Heart right ventricle (tissue), 16 donors: ENCODE measurements at places on chromosomes 6 and 20.

- DNase-seq, result no peak
Observed at GRCh38 chr6:113383701-113384100, 473.4 kb upstream of the MARCKS start.

DNA sequence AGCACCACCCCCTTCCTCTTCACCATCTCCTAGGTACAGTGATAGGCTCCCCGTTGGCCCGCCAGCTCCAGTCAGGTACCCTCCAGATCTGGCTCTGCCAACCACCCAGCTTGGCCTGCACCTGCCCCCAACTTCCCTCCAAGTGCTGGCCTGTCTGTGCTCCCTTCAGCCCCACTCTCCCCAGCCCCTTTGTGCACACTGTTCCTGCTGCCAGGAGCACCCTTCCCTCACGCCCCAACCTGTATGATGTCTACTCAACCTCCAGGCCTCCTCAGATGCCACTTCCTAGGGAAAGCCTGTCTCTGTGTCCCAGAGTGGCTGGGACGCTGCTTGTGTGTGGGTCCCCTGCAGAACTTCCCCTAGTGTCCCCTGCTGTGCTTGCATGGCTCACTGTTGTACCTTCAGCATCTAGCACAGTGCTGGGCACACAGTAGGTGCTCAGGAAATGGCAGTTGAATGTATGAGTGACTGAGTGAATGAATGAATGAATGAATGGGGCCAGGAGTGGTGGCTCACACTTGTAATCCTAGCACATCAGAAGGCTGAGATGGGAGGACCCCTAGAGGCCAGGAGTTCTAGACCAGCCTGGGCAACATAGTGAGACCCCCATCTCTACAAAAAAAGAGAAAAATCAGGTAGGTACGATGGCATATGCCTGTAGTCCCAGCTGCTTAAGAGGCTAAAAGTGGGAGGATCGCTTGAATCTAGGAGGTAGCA is 3.0 kb downstream of the ZBP1 start:
- DNase-seq, result no peak

- DNase-seq, result no peak
Observed at GRCh38 chr6:29519291-29520010, 31.7 kb upstream of the MAS1L start.

DNA sequence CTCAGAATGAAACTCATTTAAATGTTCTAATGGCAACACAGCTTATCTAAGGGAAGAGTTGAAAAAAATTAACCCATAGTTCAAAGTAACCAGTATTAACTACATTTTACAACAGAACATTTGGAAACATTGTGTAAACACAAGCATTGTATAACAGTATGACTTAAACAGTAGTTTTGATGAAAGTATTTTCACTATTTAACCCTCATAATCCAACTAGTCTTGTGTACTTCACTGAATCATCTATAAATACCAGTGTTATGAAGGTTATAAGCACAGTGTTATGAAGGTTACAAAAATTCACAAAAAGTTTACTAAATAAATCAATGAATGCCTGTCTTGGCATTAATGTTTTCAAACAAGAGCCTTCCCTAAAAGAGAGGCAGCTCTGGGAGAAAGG is 66.5 kb downstream of the REV3L start:
- DNase-seq, result no peak

DNA sequence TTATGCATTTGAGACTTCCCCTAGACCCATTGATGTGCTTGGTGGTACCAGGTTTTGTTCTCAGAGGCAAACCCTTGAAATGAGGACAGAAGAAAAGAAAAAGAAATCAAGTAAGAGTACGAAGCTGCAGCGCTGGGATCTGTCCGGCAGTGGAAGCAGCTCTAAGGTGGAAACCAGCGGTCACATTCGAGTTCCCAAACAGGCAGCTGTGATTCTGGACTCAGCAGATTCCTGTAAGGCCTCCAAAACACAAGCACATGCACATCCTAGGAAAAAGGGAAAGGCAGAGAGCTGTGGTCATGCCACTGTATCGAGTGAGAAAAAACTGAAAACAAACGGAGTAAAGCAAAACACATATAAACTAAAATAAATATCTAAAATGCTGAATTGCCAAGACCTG is 4.5 kb downstream of the FAM217B start:
- no peak for DNase-seq

GRCh38 chr6:110662490-110663211 is 152.6 kb downstream of the CDK19 start:
- DNase-seq, result no peak

- DNase-seq, result no peak
Observed at GRCh38 chr6:65289491-65289890, 417.5 kb downstream of the EYS start.

- DNase-seq, result no peak
Observed at GRCh38 chr20:11156922-11157321, 483.1 kb upstream of the JAG1 start.

- DNase-seq, result no peak
Observed at GRCh38 chr20:57922083-57922482, 212.3 kb upstream of the PMEPA1 start.

GRCh38 chr6:83511901-83512681 is at the start of gene PRSS35:
PRSS35 (plus strand) TSS chr6:83512534; CDS start chr6:83523442, 10,908 bp downstream.
- peak; percentile 12 for DNase-seq

DNA sequence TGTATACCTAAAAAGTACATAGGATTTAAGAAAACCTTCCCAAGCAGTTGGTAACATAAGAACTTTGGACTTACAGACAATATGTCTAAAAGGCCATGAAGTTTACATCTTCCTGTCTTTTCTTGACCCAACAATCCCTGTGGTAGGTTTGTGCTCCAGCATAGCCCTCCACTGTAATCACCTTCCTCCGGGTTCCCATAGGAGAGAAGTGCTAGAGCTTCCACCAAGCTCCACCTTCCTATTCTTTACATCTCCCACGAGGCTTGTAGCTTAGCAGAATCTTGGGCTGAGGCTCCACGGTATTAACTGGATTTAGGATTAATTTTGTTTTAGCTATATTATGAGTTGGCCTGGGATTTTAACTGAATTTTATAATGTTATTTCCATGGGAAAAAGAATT is 23.3 kb downstream of the ADGRG6 start:
- no peak for DNase-seq

DNA sequence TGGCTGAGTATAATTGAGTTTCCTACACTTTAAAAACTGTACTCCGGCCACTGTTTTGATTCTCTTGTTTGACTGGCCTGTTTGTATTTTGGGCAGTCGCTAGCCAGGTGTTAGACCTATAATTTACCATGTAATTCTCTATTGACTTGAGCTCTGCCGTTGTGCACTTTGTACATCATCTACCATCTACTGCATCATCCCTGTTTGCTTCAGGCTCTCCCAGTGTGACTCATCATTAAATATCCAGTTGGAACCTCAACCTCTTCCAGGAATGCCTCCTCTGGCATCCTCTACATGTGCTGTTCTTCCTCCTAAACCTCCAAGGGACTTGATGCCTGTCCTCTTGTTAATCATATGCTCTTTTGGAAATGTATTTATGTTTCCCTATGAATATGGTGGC is 72.3 kb downstream of the FARS2 start:
- no peak for DNase-seq

- DNase-seq, result no peak
Observed at GRCh38 chr6:26473429-26473757, 15.6 kb downstream of the BTN2A1 start.

GRCh38 chr20:7744411-7744810 is 195.8 kb downstream of the HAO1 start:
- DNase-seq, result no peak

- no peak for DNase-seq
Observed at GRCh38 chr6:22357724-22358189, 60.9 kb upstream of the PRL start.

DNA sequence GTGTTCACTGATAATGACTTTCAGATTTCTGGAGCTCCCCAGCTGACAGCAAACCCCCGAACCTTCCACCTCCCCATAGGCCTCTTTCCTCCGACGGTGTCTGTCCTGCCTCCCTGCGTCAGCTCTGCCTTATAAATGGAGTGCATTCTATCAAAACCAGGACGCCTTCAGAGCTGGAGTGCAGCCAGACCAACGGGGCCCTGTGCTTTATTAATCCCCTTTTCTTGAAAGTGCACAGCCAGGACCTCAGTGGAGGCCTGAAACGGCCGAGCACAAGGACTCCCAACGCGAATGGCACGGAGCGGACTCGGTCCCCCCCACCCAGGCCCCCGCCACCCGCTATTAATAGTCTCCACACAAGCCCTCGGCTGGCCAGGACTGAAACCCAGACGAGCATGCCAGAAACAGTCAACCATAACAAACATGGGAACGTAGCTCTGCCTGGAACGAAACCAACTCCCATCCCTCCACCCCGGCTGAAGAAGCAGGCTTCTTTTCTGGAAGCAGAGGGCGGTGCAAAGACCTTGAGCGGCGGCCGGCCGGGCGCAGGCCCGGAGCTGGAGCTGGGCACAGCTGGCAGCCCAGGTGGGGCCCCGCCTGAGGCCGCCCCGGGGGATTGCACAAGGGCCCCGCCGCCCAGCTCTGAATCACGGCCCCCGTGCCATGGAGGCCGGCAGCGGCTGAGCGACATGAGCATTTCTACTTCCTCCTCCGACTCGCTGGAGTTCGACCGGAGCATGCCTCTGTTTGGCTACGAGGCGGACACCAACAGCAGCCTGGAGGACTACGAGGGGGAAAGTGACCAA is 42.3 kb upstream of the NAA20 start:
- DNase-seq, result peak; percentile 85

- DNase-seq, result no peak
Observed at GRCh38 chr6:27426045-27426620, 37.6 kb downstream of the ZNF391 start.

DNA sequence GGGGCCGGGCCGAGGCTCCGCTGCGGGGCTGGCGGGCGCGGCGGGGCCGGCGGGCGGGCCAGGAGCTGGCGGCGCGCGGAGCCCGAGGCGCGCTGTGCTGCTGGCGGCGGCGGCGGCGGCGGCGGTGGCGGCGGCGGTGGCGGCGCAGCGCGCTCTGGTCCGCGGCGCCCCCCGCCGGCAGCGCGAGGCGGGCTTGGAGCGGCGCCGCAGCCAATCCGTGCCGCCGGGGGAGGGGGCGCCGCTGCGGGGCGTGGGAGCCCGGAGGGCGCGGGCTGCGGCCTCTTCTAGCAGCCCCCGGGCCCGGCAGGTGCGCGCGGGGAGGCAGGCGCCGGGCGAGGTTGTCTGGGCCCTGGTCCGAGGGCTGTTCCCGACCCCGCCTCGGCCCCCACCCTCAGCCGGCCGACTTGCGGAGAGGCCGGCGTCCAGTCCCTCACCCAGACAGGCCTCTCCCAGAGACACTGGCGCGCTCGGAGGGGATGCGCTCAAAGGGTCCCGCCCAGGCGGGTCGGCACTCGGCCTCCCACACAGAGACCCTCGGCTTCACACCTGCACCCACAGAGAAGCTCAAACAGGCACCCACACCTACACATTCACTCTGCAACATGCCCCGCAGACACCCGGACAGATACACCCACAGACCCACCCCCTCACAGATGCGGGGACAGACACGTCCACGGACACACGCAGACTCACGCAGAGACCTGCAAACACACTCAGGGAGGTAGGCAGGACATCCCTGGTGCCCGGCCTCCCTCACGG is at the start of gene RIMS4:
Gene RIMS4, minus strand, starts transcription at position 156 of the 759 bp plus-strand sequence. CDS start 275 bp downstream, outside the sequence.
- DNase-seq, result no peak

- DNase-seq, result no peak
Observed at GRCh38 chr20:61706259-61706961, 359.3 kb downstream of the TAF4 start.

DNA sequence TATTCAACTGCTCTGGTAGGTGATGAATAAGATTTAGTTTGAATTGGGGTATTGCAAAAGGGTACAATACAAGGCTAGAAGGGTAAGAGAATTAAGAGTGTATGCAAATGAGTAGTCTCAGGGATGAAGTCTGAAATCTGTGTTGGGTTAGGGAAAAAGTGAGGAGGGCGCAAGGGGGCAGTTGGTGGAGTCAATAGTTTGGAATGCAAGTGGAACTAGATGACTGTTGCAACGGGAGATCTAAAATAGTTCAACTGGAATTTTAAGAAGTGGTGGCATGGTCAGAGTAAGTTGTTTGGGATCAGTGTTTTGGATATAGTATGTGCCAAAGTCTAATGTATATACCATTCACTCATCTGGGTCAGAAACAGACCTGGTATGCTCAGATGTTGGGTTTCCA is 329.6 kb downstream of the GJA1 start:
- DNase-seq, result no peak

DNA sequence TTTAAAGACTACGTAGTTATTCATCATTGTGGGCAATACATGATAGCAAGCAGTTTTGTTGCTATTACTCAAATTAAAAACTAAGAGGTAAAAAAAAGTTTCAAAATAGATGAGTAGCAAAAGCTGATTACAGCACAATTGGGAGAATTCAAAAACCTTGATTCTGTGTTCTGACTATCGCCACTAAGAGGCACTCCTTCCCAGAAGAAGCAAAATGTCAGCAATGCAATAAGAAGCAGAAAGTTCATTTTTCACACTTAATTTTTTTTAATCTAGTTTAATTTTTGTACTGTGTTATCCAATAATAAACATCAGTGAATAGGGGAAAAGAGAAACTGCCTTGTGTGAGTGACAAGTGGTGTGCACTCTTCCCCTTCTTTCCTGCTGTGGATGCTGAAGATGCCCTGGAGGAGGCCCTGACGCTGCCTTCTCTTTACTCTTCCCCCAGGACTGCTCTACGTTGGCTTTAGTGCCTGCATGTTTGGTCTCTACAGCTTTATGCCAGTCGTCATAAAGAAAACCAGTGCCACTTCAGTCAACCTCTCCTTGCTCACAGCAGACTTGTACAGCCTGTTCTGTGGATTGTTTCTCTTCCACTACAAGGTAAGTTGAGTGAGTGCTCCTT is 263.2 kb upstream of the PLN start:
- no peak for DNase-seq

DNA sequence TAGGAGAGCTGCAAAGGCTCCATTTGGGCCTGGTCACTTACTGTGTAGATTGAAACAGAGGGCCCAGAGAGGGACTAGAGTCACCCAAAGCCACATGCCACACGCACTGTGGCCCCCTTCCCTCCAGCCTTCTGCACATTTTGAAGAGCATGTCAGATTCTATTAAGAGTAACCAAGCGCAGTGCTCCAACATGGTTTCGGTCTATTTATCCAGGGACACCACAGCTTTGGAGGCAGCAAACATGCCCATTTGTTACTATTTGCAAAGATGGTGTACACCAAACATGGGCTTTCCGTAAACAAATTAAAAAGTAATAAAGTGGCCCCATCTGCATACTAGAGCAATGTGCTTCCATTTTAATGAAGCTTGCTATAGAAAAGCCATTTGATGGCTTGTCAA is 43.7 kb upstream of the CCDC167 start:
- DNase-seq, result no peak

- no peak for DNase-seq
Observed at GRCh38 chr6:8006208-8006607, 58.0 kb downstream of the BLOC1S5 start.

- no peak for DNase-seq
Observed at GRCh38 chr6:24824142-24824938, 25.6 kb upstream of the ARMH2 start.

- no peak for DNase-seq
Observed at GRCh38 chr6:84536885-84537638, 227.3 kb downstream of the TBX18 start.

GRCh38 chr6:109314313-109314712 is 68.0 kb downstream of the CD164 start:
- no peak for DNase-seq

DNA sequence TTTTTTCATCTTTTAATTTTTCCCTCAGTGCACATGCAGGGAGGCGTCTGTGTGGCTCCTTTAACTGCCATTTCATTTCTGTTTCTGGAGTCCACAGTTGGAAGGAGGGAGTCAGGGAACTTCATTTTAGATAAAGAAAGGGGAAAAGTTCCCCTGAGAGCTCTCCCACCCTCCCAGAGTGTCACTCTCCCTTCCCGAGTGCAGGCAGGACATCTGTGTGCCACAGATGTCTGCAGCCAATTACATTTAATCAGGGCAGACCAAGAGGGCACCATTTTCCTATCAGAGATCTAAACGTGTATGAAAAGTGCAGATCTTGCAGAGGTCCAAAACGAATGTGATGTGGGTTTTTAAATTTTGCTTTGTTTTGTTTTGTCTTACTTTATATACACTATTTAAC is 96.6 kb downstream of the PXDC1 start:
- no peak for DNase-seq
